T-helper 17 cell (primary cell): ENCODE measurements at places on chromosomes 4 and X.

GRCh38 chrX:116284400-116284799, 113.9 kb downstream of the AGTR2 start:
- no peak for DNase-seq

- DNase-seq: no peak
Observed at GRCh38 chr4:14167876-14168510, 540.5 kb upstream of the BOD1L1 start.

DNA sequence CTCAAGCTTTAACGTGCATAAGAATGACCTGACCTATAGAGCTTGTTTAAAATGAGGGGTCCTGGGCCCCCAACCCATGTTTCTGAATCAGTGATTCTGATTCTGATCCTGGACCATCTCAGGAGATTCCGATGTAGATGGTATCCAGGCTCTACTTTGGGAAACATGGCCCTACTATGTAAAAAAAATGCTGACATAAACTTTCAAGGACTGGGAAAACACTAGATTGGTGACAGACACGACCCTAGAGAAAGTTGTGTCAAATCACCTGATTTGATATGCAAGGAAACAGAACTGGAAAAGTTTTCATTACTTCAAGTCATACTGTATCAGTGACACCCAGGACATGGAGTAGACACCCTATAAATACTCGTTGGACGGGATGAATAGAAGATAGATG, 328.5 kb downstream of the HNRNPD start:
- no peak for DNase-seq

- DNase-seq: no peak
Observed at GRCh38 chrX:148492057-148492456, 8.4 kb upstream of the AFF2 start.

DNA sequence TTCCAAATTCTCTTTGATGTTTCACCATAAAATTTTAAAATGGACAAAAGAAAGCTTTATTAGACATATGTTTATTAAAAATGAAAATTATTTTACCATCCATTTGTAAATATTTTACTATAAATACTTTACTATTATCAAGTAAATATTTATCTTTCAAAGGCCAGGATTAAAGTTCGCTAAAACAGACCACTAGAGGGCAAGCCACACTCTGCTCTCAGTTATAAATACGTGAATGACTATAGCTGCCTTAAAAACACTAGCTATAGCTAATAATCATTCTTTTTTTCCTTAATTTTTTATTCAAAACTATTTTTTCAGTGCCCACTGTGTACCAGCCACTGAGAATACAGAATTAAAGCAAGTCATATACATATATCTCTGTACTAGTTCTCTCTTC, 38.6 kb downstream of the UNC5C start:
- no peak for DNase-seq
